NCI-H1105 treated with DMSO at 0.1 percent for 48 hours (cell line): ENCODE measurements at places on chromosomes 2 and 18.

GRCh38 chr2:26692279-26692896 is at the start of gene KCNK3:
KCNK3 (plus strand) TSS chr2:26692722; CDS start chr2:26692876, 154 bp downstream.
- peak; percentile 65 for DNase-seq

GRCh38 chr2:159226059-159226461 is 60.4 kb downstream of the WDSUB1 start:
- peak; percentile 37 for DNase-seq

DNA sequence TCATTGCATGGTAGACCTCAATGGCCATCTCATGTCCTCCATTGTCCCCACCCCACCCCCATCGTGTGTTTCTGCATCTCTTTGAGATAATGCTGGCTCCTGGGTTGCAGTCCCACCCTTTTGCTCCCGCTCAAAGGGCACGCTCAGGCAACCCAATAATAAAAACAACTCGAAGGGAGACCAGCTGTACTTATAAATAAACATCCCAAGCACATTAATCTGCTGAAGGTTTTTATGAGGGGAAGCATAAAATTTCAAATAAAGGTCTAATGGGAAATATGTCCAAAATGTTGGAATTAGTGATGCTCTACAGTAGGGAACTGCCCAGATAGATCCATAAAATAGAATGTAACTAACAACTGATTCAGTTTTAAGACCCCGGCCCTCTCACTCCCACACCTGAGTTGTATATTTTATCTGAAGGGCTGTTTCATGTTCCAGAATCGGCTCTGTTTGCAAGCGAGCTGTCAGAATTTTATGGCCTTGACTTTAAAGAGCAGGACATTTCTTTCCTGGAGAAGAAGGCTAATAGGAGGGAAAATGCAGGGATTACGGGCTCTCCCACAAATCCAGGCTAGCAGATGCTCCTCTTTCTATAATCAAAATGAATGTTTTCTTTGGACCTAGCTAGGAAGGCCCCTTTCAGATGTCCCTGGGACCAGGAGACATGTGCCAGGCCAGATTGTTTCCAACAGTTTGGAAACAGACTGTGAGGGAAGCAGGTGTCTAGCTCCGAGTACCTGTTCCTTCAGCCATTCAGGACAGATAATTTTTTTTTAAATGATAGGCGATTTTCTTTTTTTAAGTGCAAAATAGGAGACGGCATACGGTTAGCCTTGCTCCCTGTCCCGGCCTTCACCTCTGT is 103.7 kb downstream of the APOB start:
- DNase-seq, result no peak

DNA sequence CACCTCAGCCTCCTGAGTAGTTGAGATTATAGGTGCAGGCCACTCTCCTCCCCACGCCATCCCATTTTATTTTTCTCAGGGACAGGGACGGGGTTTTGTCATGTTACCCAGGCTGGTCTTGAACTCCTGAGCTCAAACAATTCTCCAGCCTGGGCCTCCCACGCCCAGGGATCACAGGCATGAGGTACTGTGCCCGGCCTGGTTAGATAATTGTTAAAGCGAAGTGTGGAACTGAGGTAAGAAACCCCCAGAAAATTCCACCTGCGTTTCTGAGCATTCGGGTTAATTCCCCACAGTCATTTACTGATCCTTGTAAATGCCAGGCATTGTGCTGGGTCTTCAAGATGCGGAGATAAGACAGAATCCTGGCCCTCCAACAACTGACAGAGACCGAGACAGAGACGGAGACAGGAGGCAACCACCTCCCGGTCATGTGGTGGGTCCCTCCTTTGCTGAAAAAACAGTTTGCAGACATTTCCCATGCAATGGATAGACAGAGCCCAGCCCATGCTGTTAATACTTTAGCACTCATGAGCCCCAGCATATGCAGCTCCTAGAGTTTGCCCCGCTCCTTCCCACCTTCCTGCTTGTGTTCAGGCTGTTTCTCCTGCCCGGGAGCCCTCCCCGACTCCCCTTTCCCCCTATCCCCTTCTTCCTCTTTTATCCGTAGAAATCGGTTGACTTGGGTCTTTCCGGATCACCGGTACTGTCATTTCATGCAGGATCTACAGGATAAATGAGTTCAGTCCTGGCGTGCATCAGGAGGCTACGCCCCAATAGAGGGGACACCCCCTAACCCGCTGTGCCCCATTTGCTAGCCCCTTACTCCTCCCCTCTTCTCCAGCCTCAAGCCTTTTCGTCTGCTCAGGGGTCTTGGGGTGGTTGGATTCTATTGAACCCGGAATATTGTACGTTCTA is 1.6 kb upstream of the RHOB start:
- no peak for DNase-seq

- DNase-seq, result no peak
These were observed 20.5 kb downstream of the SPIRE1 start for GRCh38 chr18:12637393-12637792.

GRCh38 chr2:144848423-144848822 is 328.5 kb upstream of the ZEB2 start:
- no peak for DNase-seq

- DNase-seq, result no peak
These were observed 25.1 kb downstream of the ASXL2 start for GRCh38 chr2:25853038-25853638.

DNA sequence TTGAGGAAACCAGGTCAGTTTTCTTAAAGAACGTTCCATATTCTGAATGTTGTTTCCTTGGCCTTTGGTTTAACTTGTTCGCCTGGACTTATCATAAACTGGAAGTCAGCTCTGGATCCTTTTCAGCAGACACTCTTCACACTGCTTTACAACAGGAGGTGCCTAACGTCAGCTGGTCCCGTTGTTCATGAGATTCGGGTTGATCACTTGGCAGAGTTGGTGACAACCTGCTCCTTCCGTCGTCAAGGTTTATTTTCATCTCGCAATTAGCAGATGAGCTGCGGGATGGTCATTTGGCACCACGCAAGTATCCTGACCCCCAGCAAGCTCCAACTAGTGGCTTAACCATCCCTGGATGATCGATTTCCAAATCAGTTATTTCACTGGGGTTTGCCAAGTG is 23.0 kb upstream of the BIN1 start:
- DNase-seq, result no peak

DNA sequence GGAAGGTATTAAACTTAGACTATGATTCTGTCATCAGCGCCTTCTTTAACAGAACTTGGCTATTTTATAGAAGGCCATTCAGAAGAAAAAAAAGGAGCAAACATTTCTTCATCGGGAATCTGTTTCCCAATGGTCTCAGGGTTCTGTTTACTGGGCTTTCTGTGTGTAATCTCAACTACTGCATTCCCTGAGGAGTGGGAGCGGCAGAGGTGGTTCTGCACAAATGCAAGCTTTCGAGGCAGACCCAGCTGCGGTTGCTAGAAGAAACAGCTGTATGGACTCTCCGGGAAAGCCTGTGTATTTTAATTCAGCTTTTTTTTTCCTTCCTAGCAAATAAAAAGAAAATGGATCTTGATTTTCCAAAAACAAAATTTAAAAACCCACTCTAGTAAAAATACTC is 250.7 kb downstream of the NAPG start:
- DNase-seq, result no peak

GRCh38 chr2:220743203-220743602 is 828.9 kb downstream of the EPHA4 start:
- DNase-seq, result no peak

DNA sequence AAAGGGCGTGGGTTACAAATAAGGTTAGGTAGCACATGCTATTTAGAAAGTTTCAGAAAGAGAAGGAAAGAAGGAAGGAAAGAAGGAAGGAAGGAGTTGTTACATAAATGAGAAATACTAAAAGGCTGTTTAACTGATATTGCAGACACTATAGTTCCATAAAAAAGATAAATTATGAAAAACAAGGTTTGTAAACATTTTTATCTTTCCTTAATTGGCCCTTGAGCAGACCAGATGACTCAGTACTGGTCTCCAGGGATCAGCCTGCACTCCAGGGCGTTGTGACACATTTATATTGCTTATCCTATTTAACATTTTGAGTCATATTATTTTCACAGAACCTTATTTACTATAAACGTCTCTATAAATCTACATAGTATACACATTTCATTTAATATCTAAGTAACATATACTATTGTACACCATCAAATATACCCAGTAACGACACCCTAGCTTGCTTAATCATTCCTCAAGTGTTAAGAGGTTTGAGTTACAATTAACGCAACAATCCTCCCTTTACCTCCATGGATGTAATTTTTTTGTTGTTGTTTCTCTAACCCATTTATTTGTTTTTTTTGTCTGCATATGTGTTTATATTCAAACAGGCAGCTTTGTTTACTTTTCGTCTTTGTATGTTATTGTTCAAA is 2.8 kb upstream of the RAB31 start:
- no peak for DNase-seq

DNA sequence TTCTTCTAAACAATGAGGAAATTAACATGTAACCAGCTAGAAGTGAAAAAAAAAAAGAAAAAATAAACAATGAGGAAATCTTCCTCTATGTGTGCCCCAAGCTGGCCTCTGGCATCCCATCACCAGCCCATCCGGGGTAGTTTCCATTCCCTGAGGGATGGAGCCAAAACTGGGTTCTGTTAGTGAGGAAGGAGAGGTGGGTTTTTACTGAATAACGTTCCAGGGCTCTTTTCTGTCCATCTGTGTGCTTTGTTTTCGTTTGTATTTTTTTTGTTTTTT is 9.7 kb downstream of the EFHD1 start:
- no peak for DNase-seq

- no peak for DNase-seq
These were observed 5.9 kb downstream of the CSRNP3 start for GRCh38 chr2:165475277-165476004.

DNA sequence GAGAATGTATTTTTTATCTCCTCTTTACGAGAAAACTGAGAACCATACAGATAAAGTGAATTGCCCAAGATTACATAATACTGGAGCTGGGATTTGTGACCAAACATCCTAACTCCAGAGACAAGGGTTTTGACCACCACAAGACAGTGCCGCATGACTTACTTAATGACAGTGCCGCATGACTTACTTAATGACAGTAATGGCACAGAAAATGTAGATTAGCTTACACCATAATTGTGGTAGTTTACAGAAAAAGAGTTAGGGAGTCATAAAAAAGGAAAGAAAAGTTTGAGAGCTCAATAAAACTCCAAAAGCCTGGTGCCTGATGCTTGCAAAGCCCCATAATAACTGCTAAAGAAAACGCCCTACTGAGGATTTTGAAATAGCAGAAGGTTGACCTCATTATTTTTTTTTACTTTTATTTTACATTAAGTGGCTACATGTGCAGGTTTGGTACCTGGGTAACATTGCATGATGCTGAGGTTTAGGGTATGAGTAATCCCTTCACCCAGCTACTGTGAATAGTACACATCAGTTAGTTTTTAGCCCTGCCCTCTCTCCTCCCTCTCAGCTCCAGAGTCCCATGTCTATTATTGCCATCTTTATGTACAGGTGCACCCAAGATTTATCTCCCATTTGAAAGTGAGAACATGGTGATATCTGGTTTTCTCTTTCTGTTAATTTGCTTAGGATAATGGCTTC is 310.0 kb upstream of the UBE2E3 start:
- DNase-seq, result no peak

DNA sequence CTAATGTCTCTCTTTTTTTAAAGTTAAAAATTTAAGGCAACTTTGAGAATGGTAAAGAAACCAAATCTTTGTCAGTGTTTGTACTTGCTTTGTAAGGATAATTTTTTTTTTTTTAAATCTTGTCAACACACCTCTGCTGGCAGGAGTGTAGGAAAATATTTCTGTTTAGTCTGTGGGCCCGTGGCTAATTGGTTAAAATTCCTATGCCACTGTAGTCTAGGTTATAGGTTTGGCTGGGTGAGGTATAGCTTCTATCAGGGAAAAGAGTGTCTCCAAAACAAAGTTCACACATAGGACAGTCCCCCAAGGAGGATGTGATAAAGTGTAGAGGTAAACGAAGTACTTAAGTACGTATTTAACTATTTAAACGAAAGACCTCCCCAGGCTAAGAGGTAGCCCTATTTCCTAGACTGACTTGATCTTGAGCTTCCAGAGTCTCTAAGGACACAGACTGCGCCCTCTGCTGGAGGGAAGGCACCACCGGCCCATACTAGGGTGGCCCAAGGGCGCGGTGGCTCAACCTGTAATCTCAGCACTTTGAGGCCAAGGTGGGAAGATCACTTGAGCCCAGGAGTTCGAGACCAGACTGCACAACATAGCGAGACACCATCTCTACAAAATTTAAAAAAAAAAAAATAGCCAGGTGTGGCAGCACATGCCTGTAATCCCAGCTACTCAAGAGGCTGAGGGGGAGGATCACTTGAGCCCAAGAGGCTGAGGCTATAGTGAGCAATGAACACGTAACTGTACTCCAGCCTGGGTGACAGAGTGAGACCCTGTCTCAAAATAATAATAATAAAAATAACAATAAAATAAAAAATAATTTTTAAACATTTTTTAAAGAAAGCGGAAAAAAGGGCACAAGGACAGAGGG is 8.9 kb downstream of the TEX44 start:
- DNase-seq, result peak; percentile 50

DNA sequence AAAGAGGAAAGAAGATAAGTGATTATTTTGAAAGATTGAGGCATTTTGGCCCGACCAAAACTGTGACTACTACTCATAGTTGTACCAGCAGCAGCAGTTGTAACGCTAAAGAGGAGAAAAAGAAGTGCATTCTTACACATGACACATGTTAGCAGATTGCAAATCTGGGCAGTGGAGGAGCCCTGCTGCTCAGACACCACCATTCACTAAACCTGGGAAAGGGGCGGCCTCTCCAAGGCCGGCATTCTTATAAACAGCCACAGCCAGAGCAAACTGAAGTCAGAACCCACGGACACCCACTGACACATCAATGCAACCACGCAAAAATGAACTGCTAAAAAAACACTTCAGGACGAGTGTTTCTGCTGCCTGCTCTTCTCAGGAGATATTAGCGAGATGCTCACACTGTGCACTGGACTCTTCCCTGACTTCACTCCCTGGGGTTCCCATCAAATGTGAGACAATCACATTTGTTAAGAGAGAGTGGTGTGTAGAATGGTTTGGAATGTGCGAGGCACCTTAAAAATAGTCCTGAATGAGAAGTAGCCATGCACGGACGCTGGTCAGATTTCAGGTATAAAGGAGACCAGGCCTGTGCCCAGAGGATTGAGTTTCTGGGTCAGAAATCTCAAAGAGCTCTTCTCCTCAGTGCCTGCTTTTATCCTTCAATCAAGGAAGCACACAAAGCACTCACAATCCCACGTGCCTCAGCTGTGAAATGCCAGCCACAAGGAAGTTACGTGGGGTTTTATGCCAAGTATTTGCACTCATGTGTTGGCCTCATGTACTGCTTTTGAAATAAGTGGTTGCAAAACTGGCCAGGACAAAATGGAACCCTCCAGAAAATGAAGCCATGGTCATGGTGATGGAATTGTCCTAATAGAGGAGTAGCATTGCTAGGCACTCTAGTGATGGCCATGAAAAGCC is 83.4 kb downstream of the MTCL1 start:
- DNase-seq, result no peak

GRCh38 chr2:239960929-239961661 is 64.0 kb downstream of the NDUFA10 start:
- DNase-seq, result no peak

DNA sequence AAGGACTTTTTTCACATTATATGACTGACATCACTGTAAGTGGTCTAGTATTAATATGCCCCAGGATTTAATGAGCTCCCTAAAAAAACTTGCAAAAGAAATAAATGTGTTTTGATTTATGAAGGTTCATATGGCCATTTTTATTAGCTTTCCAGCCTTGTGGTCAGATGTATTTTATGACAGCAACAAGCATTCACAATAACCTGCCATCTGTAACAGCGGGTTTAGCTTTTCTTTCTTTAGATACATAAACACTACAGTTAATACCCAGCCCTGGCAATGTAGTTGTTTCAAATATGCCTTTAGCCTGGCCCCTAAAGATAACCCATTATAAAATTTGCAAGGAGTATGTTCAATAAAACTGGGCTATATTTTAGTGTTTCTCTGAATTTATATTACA is 1063.8 kb downstream of the SOCS6 start:
- no peak for DNase-seq

- no peak for DNase-seq
These were observed 1036.2 kb upstream of the POU3F3 start for GRCh38 chr2:103817746-103818145.
